NCI-H69 (cell line): ENCODE measurements at places on chromosomes 12 and 14.

GRCh38 chr12:113119980-113120669 is 15.4 kb downstream of the RASAL1 start:
- DNase-seq: peak; percentile 81

DNA sequence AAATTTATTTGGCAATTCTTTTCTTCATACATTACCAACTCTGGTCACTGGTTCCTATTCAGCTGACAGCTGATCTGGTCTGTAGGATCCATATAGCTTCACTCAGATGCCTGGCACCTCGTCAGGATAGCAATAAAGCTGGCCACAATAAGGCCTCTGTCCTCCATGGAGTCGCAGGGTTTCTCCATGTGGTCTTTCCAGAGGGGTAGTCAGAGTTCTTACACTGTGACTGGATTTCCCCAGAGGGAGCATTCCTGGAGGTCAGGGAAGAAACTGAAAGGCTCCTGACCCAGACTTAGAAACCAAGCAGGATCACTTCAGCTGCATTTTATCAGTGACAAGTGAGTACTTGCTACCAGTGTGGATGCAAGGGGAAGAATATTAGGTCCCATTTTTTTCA is 34.9 kb upstream of the SIX1 start:
- no peak for DNase-seq

GRCh38 chr12:69024907-69025306 is 91.9 kb upstream of the CPM start:
- no peak for DNase-seq

- DNase-seq: no peak
These were observed 34.3 kb downstream of the NKX2-1 start for GRCh38 chr14:36485773-36486172.

DNA sequence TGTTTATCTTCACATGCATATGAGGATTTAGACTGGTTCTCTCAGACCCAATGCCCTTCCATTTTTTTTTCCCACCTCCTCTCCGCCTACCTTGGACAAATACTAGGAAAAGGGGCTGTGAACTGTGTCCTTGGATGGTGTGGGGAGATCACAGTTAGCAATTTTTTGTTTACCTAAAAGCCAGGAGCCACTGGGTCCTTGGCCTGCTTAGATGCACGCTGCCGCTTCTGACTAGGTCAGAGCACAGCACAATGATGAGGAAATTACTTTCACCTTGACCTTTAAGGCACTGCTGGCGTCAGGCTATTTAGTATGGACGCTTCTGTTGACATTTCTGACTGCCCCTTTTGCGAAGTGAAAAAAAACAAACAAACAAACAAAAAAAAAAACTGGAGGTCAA is 1.9 kb downstream of the CCDC38 start:
- DNase-seq: no peak

GRCh38 chr14:75224561-75224960 is 48.1 kb upstream of the TMED10 start:
- DNase-seq: no peak

- no peak for DNase-seq
These were observed 336.3 kb downstream of the NOVA1 start for GRCh38 chr14:26261368-26262122.
